Renal pelvis (tissue), 12 donors: ENCODE measurements at places on chromosomes 11 and 22.

DNA sequence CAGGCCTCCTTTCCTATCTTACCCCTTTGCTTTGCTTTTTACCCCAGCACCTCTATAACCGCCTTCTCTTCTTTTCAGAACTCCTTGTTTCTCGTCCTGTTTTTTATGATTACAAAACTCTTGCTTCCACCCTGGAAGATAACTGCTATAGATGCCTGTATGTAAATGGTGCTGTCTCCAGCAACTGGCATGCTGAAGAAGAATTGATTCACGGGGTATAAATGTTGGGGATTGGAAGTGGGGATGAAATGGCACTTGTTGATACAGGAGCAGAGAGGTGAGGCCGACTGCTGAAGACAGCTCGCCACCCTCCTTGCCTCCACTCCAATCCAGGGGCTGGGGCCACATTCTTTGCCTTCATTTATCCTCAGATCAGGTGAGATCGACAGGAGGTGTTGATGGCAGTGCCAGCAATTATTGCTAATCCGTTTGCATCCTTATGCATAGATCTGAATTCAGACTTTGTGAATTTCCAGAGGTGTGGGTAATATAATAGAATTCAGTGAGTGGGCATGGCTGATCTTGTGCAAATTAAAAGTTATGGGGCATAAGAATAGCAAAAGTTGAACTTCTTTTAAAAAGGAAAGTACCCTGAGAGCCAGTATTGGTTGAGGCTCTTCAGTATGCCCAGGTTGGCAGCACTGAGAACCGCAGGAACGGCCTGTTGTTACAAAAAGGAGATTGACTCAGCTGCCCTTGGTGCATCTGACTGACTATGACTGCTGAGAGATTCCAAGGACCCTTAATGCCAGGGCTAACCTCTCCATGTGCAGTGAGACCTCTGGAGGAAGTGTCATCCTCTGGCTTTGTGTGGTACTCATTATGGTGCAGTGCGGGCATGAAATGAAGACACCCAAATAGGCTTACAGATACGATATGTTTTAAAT, 5.3 kb downstream of the NEAT1 start:
- no peak for DNase-seq

GRCh38 chr11:298406-299065, 790 bp downstream of the IFITM5 start:
- DNase-seq: no peak

DNA sequence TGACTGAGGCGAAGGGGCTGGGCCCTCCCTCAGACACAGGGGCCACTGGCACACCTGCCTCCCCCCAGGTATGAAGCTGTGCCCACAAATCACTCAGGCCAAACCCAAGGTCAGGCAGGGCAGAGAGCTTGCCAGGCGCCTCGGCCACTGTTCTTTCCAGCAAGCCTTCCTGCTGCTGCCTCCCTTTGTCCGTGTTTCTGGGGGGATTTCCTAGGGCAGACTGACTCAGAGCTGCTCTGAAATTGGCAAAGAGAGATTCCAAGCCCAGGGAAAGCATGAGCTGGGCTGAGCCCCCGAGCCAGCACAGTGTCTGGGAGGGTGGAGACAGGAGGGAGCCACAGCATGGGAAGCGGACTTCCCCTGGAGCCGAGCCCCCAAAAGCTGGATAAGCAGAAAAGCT, 33.2 kb downstream of the PPP2R1B start:
- DNase-seq: no peak

- DNase-seq: no peak
Observed at GRCh38 chr22:36839356-36840073, 21.3 kb upstream of the NCF4 start.

DNA sequence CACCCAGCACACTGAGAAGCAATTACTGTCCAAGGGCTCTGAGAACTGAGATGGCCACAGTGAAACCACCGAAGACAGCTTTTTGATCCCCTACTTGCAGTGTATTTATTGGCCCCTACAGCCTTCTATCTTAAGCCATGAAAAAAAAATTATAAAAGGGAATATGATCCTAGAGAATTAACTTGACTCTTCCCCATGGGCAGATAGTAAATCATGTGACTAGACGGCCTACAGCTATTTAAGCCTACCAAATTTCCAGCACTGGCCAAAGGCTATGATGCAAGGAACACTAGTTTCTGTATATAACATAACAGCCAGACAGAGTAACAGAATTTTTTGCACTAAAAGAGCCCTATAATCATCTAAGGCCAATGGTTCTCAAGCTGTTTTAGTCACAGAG, 53.8 kb downstream of the KCNA4 start:
- DNase-seq: no peak

- no peak for DNase-seq
Observed at GRCh38 chr11:134754521-134755198, 342.6 kb upstream of the B3GAT1 start.

DNA sequence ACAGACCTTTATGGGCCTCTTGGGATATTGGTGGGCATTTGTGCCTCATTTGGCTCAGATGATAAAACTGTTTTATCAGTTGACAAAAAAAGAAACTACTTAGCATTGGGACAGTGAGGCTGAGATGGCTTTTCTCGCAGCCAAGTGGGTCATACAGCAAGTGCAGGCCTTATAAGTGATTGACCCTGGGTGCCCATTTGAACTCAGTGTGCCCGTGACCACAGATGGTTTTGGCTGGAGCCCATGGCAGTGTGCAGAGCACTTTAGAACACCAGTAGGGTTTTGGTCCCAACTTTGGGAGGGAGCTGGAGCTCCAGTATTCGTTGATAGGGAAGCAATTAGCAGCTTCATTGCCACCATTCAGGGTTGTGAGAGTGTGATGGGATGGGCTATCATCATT, 404.5 kb upstream of the LARGE1 start:
- DNase-seq: no peak

- no peak for DNase-seq
Observed at GRCh38 chr11:66881927-66882452, 25.1 kb downstream of the LRFN4 start.

- DNase-seq: no peak
Observed at GRCh38 chr11:79291948-79292347, 148.9 kb downstream of the TENM4 start.

- DNase-seq: no peak
Observed at GRCh38 chr11:65816696-65817095, 17.1 kb upstream of the SNX32 start.

DNA sequence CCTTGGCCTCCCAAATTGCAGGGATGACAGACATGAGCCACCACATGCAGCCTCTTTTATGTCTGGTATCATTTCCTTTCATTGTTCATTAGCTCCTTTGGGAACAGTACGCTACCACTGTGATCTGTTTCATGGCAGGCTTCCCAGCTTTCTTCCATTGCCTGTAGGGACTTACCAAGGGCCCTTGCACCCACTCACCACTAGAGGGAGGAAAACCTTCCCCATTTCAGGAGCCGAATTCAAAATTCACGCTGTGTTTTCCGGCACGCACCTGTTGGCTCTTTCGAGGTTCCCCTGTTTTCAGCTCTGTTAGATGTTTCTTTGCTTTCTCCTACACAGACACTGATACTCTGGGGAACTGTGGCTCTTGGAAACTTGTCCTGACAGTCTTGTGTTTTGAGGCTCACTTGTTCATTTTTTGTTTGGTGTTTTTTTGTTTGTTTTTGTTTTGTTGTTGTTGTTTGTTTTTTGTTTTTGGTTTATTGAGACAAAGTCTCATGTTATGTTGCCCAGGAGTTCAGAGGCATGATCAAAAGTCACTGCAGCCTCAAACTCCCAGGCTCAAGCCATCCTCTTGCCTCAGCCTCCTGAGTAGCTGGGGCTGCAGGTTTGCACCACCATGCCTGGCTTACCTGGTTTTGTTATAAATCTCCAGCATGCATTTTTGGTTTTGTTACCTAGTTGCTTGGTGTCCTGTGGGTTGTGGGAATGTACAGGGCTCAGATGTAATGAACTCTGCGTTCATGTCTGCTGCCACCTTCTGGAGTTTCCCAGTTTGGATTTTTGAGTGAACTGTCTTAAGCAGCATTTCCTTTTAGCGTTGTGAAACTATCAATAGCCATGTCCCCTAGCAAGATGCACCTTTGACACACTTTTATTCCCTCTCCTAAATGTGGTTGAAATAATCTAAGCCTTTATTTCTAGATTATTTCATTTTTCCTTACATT, 2.3 kb downstream of the KRTAP5-11 start:
- peak; percentile 31 for DNase-seq

- DNase-seq: peak; percentile 53
Observed at GRCh38 chr11:83292709-83293456, 6.7 kb upstream of the CCDC90B start.
